ENCODE measurements at places on chromosomes 13 and 19.
A peak's percentile ranks its signal among the peaks of the same experiment; 100 is the strongest.

- DNase-seq: no peak
These were observed 167.7 kb downstream of the TSHZ3 start for GRCh38 chr19:31181535-31181934.

DNA sequence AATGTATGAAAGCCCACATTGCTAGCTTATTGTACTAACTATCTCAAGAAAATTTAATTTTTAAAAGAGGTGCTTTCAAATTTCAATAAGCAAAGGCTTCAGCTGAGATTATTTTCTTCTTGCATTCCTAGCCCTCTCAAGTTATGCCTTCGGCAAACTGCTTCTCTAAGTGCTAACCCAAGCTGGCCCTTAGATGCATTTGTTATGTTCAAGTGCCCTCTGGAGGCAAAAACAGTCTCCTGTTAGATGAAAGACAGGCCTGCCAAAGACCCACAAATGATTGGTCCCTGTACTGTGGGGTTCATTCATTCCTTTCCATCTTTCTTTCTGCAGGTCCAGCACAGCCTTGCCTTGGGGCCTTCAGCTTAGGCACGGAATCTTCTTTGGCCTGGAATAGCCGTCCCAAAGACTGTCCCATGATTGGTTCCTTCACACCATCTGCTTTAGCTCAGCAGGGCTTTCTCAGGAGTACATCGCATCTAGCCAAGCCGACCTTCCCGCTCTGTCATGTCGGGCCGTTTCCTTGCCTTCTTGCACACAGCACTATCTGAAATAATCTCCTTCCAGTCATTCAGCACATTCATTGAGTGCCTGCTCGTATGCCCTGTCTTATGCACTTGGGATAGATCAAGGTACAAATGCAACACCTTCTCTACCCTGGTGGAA lies 26.4 kb upstream of the TPTE2 start:
- DNase-seq: no peak

DNA sequence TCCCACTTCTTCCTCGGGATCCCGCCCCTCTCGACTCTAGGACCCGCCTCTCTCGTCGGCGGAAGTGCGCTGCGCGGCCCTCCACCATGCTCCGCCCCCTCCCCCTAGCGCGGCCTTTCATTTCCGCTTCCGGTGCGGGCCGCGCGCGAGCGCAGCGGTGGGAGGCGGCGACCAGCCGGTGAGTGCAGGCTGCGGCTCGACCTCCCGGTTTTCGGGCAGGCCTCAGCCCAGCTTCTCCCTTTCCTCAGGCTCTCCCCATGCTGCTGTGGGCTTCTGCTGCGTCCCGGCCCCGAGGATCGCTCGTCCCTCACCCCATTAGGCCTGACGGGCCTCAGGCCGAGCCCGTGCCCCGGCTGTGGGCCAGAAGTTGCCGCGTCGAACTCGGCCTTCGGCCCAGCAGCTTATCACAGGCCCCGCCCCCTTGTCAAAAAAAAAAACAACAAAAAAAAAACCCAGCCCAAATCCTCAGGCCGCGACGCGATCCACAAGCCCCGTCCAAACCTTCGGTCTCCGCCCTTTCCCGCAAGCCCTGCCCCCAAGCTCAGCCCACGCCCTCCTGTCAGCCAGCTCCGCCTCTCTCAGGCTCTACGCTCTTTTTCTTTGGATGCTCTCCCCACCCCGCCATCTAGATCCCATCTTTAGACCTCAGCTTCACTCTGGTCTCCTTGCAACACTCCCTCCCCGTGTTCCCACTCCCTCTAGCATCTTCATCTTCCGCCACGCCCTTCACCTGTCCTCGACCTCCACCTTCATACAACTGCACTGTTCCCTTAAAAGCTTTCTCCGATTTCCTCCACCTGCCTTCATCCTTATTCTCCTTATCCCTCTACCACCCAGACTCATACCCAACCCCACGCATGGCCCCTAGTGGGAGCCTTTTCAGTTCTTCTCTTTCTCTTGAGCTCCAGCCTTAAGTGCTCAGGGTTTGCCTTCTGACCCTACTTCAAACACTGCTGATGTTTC lies at the start of gene CLASRP:
Gene CLASRP (plus strand): TSS at position 115 of the 963 bp plus-strand sequence. CDS start 1,168 bp downstream, outside the sequence.
- peak; percentile 79 for DNase-seq

- no peak for DNase-seq
These were observed 2.0 kb downstream of the TDRD3 start for GRCh38 chr13:60398907-60399589.

GRCh38 chr13:49410006-49410405 lies 33.9 kb downstream of the CAB39L start:
- no peak for DNase-seq

GRCh38 chr19:31448221-31448657 lies 99.0 kb upstream of the TSHZ3 start:
- DNase-seq: no peak

DNA sequence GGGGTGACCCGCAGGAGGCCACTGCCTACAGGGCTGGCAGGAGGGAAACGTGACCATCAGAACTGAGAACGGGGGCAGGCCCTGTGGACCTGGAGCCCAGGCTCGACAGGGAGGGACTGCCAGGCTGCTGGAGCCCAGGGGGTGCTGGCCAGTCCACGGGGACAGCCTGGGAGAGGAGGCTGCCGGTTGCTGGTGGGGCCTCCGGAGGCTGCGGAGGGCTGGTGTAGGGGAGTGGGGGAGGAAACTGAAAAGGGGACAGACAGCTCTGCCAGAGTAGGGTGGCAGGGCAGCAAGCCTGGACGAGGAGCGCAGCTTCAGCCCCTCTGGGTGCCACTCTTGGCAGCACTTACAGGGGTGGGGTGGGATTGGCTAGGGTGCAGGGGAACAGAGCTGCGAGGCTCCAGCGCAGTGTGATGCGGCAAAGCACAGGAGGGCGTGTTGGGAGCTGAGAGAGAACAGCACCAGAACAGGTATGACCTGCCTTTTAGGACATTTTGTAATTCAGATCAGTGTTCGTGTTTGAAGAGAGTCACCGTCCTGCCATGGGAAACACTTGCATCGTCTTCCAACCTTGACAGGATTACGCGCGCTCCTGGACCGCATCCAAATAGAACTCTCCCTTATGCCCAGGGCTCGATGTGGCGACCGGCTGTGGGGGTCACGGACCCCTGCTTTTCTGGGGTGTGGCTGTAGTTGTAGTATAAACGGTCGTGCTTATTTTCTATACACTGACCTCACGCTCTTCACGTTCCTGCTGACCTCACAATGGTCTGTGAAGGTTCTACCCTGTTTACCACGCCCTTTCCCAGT lies 19.9 kb upstream of the ARHGEF7 start:
- no peak for DNase-seq

DNA sequence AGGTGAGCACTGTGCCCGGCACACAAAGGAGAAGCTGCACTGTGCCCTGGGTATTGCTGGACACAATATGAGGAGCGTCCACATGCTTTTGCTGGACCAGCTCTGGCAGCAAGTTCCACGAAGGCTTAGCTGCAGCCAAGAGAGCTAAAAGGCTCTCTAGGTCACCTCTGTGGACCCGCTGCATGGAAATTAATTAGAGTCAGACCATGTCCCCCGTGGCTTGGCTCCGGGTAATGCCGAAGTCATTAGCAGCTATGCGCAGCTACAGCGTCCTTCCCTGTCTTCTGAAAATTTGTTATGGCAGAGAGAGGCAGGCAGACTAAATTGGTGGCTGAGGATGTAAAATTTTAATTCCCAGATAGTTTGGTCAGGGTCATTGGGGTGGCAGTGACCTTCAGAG lies 271.5 kb downstream of the SLC7A1 start:
- no peak for DNase-seq

- no peak for DNase-seq
These were observed 98.7 kb downstream of the FAM216B start for GRCh38 chr13:42880056-42880605.

- DNase-seq: no peak
These were observed 45.4 kb downstream of the FAM124A start for GRCh38 chr13:51267622-51268021.

DNA sequence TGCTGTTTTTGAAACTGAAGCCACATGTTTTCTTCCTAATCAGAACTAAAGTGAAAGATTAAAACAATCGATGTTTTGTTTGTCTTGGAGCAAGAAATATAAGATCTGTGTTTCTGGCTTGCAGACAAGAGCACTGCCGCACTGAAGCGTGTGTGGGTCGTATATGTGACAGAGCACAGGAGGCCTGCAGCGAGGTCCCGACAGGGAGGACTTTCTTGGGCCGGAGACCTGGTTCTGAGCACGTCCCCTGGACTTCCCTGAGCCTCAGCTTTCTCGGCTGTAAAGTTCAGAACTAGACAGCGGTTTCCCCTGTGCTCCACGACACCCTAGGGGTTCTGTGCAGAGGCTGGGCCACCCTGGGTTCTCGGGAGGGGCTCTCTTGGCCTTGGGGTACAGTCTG lies 60.5 kb downstream of the GADD45B start:
- no peak for DNase-seq

DNA sequence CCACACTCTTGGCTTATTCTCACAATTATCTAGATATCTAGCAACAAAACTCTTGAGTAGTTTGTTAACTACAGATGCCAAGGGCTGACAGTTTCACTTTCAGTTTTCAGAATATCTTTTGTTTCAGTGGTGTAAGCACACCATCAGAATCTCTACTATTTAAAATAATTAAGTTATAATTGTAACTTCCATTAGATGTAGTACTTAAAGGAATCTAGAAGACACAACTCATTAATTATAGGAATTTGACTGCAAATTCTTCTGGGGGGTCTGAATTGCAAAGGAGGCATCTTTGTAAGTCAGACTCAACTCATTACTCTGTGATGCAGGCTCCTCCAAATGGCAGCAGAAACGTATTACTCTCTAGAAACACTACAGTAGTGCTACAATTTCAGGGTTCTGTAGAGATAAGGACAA lies 44.9 kb upstream of the USPL1 start:
- DNase-seq: no peak

DNA sequence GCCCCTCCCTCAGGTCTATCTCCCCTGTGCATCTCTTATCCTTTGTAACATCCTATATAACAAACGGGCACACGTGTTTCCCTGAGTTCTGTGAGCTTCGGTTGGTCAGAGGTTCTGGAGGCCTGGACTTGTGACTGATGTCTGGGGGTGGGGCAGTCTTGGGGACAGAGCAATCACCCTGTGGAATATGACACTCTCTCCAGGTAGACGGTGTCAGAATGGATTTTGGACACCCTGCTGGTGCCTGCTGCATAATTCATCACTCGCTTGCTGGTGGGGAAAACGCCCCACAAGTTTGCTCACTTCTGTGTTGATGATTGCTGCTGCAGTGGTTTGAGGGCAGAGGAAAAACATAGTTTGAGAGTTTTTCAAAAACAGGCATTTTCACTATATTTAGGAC lies 223.2 kb downstream of the UQCRFS1 start:
- no peak for DNase-seq

DNA sequence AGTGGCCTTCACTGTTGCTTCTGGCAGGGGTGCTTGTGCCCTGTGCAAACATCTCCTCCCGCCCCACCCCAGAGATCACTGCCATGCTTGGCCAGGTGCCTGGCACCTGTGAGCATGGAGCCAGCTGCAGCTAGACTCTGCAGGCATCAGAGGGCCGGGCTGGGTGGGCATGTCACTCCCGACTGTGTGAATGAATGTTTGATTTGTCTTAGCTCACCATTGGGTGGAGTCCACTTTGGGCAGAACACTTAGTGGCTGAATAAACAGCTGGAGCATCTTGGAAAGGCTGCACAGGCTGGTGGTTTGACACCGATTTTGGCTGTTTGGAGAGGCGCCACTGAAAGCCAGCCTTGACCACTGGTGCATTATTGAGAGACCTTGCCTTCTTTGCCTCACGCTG lies 267.3 kb downstream of the DLEU7 start:
- no peak for DNase-seq

GRCh38 chr13:113299951-113300350 lies 2.9 kb downstream of the LAMP1 start:
- no peak for DNase-seq

- no peak for DNase-seq
These were observed 110.5 kb downstream of the COG6 start for GRCh38 chr13:39765801-39766463.

DNA sequence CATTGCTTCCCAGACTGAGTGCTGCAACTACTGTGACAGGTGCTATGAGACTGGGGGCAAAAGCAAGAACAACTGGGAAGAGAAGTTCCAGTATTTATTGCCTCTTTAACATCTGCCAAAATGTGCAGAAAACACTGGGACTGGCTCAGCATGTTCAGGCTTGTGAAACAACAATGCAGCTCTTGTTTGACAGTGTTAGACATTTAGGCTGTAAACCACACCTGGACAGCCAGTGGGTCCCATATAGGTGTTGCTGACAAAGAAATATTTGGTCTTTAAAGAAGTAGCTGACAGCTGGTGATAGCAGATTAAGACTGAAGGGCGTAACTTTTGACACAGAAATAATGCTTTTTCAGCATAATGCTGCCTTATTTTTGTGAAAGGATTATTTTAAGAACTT lies 88.1 kb downstream of the STOML3 start:
- DNase-seq: no peak

DNA sequence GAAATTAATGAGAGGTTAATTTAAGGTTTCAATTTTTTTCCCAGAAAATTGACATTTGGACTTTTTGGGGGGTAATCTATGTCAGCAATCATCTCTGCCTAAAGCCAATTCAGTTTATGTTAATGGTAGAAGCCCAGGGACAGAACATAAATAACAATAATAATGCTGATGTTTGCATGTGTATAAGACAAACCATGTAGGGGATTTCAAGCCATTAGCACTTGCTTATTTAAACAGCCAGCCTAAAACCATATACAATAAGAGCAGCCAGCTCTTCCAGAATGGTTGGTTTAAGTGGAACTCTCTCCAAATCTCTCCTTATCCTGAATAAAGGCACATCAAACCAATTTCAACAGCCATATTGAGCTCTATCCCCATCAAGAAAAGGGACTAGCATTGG lies 7.0 kb upstream of the FOXO1 start:
- no peak for DNase-seq

DNA sequence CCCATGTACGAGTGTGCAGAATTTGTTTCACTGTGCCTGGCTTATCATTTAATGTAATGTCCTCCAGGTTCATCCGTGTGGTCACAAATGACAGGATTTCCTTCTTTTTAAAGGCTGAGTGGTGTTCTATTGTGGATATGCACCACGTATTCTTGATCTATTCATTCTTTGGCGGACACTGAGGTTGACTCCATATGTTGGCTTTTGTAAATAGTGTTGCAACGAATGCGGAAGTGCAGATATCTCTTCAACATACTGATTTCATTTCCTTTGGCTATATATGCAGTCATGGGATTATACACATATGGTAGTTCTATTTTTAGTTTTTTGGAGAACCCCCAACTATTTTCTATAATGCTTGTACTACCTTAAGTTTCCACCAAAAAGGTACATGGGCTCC lies 13.0 kb downstream of the OR7A5 start:
- DNase-seq: no peak

- DNase-seq: no peak
These were observed 151.0 kb upstream of the TMTC4 start for GRCh38 chr13:100825557-100825956.

Measured in stimulated activated CD8-positive, alpha-beta memory T cell treated with anti-CD3 and anti-CD28 coated beads, Interleukin-4, amount 100 ng/mL, for 1 hour (primary cell).